ENCODE measurements at places on chromosomes 7 and 10. TPM values are rescaled to one million over a fixed set of nuclear protein-coding genes. Genes with fewer than 3 reads are reported as not detected.

GPR37 gene
- total RNA-seq, result not detected

HERC4 gene
- 46.8 TPM for total RNA-seq

TAS2R41 gene
- 0.73 TPM for total RNA-seq

LRRC61 gene
- 3.1 TPM for total RNA-seq

MINDY4 gene
- total RNA-seq, result 0.60 TPM

UPK3BL2 gene
- 115 TPM for total RNA-seq

PTEN gene
- 79.8 TPM for total RNA-seq

TWIST1 gene
- total RNA-seq, result not detected

DGKI gene
- total RNA-seq, result not detected

CRCP gene
- 29.2 TPM for total RNA-seq
